ENCODE measurements at places on chromosomes 4 and X. TPM values are rescaled to one million over a fixed set of nuclear protein-coding genes. Genes with fewer than 3 reads are reported as not detected.

ODAM gene
- total RNA-seq: 24.6 TPM

DNA sequence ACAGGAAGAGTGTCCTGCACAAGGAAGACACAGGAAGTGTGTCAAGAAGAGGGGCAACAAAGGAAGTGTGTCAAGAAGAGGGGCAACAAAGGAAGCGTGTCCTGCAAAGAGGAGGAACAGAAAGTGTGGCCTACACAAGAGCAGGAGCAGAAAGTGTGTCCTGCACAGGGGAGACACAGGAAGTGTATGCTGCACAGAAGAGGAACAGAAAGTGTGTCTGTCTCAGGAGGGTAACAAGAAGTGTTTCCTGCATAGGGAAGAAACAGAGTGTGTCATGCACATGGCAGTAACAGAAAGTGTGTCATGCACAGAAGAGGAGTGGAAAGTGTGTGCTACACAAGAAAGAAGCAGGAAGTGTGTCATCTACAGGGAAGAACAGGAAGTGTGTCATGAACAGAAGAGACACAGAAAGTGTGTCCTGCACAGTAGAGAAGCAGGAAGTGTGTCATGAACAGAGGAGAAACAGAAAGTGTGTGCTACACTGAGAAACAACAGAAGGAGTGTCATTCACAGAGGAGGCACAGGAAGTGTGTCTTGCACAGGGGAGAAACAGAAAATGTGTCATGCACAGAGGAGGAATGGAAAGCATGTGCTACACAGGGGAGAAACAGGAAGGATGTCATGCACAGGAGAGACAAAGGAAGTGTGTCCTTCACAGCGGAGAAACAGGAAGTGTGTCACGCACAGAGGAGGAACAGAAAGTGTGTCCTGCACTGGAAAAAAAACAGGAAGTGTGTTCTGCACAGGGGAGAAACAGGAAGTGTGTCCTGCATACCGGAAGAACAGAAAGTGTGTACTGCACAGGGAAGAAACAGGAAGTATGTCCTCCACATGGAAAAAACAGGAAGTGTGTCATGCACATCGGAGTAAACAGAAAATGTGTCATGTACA, 526.4 kb upstream of the PRKX start:
- no peak for DNase-seq

TMEM35A gene
- total RNA-seq: 5.7 TPM

DNA sequence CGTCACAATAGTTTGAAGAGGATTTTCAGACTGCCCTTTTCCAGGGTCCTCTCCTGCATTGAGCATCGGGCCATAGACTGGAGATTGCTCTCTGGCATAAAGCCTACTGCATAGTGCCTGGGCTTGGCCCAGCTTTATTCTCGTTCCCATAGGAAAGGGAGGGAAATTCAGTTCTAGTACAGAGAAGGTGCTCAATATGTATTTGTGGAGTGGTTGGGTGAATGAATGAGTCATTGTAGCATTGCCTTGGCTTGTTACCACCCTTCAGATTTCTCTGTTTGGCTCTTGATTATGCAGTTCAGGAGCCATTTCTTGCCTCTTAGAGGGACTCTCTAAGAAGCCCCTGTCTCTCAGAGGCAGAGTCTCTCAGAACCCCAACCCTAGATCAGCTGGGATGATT, 2.6 kb downstream of the TMEM35A start:
- DNase-seq: no peak

- DNase-seq: no peak
These were observed 1.0 kb upstream of the STARD8 start for GRCh38 chrX:68646421-68646820.

HSFX4 gene
- not detected for total RNA-seq

DNA sequence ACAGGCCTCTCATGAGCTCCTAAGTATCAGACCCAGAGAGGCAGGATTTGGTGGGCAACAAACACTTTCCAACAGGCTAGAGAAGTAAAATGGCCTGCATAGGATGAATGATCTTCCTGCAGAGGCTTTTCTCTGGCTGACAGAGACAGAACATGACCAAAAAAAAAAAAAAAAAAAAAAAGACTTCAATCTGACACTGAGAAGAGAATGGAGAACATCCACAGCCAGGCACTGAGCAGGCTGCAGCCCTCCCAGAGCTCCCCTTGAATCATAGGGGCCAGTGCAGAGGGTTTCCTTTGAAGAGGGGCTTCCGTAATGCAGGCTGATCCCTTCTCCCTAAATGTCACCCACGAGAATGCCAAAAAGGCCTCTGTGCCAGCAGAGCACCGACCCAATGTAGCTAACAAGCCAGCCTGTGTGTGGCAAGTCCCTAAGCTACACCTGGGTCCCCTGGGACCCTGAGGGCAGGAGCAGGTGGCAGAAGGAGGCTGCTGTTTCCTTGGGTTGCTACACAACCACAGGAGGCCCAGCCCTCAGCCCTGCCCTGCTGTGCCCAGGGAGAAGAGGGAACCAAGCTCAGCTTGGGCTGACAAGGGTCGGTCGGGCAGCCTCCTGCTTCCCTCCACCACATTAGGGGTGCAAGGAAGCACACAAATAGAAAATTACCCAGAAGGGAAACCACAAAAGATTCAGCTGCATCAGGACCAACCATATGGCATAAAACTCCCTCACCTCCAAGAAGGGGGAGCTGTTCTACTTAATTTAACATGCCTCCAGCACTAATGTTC, 55.6 kb downstream of the MAP7D2 start:
- no peak for DNase-seq

DNA sequence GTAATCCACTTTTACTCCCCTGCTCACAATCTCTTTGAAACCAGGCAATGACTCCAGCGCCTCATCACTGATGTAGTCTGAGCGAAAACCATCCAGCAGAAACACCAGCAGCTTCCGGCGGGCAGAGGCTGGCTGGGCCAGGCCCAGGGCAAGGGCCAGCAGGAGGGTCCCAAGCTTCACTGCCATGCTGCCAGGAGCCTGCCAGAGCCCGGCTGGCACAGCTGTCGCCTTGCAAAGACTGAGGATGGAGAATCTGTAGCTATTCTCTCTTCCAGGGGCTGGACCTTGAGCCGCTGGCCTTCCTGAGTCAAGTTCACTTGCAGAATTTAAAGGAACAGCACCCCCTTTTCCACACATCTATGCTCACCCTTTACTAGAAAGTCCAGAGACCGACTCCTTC, at the start of gene ENPP6:
ENPP6 (minus strand) TSS at position 240 of the 400 bp plus-strand sequence; CDS start at position 186, 54 bp downstream.
- DNase-seq: no peak

NXT2 gene
- 7.3 TPM for total RNA-seq

DNA sequence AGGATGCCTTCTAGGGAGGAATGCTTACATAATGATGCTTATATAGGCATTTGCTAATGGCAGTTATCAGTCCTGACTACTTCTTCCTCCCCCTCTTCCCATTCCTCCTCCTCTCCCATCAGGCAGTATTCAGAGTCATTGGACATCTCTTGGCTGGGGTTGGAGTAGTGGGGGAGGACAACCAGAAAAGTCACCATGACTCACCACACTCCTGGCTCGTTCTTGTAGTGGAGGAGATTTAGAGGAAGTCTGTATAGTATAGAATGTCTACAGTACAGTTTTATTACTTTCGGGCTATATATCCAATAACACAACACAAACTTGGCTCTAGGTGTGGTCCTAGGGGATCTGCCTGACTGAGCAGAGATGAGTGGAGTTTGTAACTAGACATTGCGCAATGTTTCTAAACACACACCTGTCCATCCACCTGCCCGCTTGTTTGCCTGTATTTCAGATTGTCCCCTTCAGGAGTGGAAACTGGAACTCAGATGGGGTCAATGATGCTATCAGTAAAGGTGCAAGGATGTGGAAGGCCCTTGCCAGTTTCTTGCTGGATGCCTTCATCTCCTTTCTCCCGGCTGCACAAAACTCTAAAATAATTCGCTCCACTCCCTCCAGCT, 27.9 kb upstream of the KIAA1210 start:
- DNase-seq: no peak

ENPEP gene
- total RNA-seq: 2.7 TPM

APELA gene
- 2.3 TPM for total RNA-seq

GYPE gene
- not detected for total RNA-seq

- DNase-seq: no peak
These were observed 745 bp upstream of the IQSEC2 start for GRCh38 chrX:53281963-53282695.

- peak; percentile 87 for DNase-seq
These were observed 253.2 kb downstream of the SPRY1 start for GRCh38 chr4:123649645-123650391.

- DNase-seq: no peak
These were observed 182.4 kb downstream of the MGST2 start for GRCh38 chr4:139848028-139848427.

DNA sequence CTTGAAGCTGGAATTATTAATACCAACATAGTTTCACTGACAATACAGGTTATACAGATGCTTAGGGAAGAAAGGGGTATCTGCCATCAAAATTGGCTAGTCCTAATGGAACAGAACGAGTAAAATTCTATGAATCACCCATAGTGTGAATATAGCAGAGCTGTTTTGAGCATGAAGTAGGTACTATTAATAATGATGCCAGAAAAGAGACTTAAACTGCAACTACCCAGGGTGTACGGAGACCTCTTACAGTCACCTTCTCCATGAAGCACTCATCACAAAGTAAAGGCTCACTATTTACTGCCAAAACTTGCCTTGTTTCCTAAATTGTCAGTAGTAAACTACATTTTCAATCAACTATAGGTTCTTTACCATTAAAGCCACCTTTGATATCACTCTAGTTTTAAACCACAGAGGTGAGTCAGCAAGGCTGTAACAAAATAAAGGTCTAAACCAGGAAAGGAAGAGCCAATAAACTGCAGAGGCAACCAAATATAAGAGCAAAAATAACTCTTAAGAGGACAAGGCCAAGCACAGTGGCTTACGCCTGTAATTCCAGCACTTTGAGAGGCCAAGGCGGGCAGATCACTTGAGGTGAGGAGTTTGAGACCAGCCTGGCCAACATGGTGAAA, 114.4 kb downstream of the FRYL start:
- no peak for DNase-seq

- no peak for DNase-seq
These were observed 194.9 kb downstream of the HS6ST2 start for GRCh38 chrX:132763528-132763927.

SLC9A6 gene
- 13.2 TPM for total RNA-seq

PPEF1 gene
- total RNA-seq: not detected

C4orf50 gene
- total RNA-seq: 0.15 TPM

GRCh38 chrX:20672476-20672875, 405.8 kb upstream of the RPS6KA3 start:
- no peak for DNase-seq

DNA sequence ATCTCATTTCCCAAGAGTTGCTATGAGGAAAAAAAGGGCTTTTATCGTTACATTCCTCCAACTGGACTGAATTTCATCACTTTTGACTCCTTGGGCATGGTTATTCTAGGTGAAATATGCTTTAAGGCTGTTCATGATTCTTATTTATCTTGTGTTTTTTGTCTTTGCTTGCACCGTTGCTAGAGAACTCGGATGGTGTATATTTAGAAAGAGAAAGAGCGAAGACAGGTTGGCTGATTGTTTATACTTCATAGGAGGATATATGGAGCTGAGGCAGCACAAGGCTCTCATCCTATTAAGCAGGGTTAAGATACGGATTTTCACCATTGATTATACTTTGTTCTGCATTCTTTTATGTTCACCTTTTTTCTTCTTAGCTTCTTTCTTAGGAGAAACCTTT, 94.9 kb upstream of the GEMIN8 start:
- DNase-seq: no peak

VMA21 gene
- 21.5 TPM for total RNA-seq

GRCh38 chrX:129720741-129721140, 18.0 kb upstream of the XPNPEP2 start:
- DNase-seq: no peak

DNA sequence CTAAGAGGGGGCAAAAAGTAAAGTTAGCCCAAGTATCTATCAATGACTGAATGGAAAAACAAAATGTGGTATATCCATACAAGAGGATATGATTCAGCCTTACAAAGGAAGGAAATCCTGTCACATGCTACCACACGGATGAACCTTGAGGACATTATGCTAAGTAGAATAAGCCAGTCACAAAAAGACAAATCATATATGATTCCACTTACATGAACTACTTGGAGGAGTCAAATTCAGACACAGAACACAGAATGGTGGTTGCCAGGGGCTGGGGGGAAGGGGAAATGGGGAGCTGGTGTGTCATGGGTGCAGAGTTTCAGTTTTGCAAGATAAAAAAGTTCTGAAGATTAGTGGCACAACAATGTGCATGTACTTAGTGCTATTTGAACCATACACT, 101.8 kb downstream of the SH3KBP1 start:
- no peak for DNase-seq

DNA sequence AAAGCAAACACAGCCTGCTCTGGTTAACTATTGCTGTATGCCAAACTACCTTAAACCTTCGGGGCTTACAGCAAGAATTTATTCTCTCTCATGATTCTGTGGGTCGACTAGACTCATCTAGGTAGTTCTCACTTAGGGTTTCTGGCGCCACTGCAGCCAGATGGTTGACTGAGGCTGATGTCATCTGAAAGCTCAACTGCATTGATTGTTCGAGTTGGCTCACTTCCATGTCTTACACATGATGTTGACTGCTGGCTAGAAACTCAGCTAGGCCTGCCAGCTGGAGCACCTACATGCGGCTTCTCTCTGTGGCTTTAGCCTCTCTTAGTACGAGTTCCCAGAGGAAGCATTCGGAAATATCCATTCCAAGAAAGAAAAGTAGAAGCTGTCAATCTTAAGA, 103.2 kb downstream of the SRPX start:
- no peak for DNase-seq

TMEM156 gene
- not detected for total RNA-seq

DCAF4L1 gene
- 0.11 TPM for total RNA-seq

CSAG2 gene
- total RNA-seq: not detected

Measured in cardiac muscle cell (in vitro differentiated cells and primary cell).